ENCODE measurements at places on chromosomes 16 and 17.
A peak's percentile ranks its signal among the peaks of the same experiment; 100 is the strongest.

DNA sequence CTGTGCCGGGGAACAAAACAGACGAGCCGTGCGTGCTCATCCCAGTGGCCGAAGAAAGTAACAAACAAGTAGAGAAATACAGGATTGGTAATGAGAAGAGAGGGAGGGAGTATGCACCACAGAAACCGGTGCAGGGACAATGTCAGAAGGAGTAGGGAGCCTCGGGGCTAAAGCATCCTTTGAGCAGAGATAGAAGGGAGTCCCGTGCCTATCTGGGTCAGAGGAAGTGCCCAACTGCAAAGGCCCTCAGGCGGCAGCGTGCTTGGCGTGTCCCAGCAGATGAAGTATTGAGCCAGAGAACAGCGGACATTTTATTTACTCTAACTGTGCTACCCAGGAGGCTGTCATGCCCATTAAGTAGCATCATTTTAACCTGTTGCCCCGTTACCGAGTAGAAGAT is 114.9 kb upstream of the CACNG5 start:
- DNase-seq, result no peak

- no peak for DNase-seq
Observed at GRCh38 chr17:80834893-80835275, 156.8 kb upstream of the CHMP6 start.

- DNase-seq, result no peak
Observed at GRCh38 chr16:28602529-28602928, 5.7 kb upstream of the SULT1A2 start.

DNA sequence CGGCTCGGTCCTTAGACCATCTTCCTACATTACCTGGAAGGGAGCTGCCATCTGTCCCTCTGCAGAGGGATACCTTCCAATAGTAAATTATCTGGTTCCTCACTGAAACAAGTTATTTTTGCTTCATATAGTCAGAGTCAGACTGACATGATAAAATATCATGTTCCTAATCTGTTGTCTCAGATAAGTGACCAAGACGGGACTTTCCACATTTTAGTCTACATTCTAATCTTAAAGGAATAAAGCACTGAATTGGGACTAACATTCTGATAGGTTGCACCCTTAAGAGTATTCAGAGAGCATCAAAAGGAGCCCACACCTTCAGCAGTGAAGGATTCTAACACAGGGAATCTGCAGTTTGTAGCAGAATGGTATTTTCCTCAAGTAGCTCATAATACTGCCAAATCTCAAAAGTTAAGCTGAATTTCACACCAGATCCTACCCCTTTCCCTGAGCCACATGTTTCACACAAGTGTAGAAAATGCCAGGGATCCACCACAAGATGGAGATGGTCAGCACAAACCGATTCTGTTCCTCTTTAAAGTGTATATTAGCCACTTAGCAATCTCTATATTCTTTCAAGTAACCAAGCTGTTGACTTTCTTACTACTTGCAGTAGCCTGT is 13.4 kb downstream of the GINS2 start:
- DNase-seq, result no peak

DNA sequence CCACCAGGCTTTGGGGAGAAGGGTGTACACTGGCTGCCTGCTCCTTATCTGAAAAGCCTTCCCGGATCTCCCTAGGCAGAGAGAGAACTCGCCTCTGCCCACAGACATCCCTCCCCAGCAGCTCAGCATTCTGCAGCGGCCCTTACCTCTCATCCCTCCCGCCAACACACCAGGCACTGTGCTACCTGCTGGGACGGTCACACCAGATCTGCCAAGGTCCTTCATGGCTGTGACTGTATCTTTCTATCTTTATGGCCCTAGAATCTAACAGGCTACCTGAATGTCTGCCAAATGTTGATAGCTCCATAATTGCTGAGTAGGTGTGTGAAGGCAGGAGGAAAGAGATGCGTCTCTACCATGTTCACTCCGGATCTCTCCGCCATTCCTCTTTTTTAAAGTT is 7.9 kb downstream of the TSNAXIP1 start:
- no peak for DNase-seq

DNA sequence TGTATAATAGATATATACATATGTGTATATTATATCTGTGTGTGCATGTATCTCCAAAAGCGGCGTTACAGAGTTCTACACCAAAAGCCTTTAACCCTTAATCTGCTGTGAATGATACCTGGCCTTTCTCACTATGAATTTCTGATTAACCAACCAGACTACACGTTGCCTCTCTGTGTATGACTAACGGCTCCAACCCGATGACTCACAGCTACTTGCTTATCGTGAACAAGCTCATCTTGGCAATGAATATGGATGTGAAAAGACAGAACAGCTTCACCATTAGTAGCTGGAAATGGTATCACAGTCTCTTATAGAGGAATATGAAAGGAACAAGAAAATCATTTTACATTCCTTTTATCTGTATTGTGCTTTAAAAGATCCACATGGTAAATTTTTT is 23.8 kb upstream of the ARHGAP44 start:
- DNase-seq, result no peak

- no peak for DNase-seq
Observed at GRCh38 chr17:35227546-35227945, 15.3 kb upstream of the SLFN5 start.

- DNase-seq, result no peak
Observed at GRCh38 chr16:21145738-21146137, 4.9 kb downstream of the DNAH3 start.

DNA sequence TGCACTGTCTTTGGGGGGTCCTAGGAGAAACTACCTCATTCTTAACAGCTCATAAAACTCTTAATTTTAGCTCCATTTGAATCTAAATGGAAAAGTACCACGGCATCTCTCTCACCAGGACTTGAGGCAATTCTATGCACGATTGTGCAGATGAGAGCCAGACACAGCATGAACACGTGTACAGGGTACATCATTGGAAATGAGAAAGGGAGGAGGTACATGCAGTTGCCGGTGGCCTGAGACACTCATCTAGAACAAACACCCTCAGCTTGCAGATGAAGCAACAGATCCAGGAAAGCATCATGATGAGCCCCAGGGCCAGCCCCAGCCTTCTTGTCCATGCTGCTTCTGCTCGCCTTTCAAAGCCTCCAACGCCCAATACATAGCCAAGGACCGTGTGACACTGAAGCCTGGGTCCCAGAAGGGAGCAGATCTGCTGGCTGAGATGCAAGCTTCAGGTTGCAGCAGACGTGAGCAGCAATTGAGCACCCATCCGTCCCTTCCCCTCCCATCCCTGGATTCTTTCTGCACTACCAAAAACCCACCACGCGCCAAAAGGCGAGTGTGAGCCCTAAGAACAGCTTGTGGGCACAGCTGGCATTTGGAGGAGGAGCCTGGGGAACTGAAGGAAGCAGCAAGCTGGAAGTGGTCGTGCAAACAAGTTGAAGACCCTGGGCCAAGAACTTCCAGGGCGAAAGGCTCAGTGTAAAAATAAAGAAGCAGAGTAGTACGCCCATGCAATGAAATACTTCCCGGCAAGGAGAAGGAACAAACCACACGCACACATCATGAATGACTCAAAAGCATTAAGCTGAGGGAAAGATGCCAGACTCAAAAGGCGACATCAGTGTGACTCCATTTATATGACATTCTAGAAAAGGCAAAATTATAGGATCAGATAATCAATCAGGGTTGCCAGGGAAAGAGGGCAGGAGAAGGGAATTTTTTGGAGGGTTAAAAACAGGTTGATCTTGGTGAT is 7.3 kb upstream of the RCVRN start:
- no peak for DNase-seq

GRCh38 chr16:67177743-67178699 is 5.7 kb downstream of the MATCAP1 start:
- no peak for DNase-seq

- no peak for DNase-seq
Observed at GRCh38 chr17:883586-883962, 96.0 kb downstream of the NXN start.

DNA sequence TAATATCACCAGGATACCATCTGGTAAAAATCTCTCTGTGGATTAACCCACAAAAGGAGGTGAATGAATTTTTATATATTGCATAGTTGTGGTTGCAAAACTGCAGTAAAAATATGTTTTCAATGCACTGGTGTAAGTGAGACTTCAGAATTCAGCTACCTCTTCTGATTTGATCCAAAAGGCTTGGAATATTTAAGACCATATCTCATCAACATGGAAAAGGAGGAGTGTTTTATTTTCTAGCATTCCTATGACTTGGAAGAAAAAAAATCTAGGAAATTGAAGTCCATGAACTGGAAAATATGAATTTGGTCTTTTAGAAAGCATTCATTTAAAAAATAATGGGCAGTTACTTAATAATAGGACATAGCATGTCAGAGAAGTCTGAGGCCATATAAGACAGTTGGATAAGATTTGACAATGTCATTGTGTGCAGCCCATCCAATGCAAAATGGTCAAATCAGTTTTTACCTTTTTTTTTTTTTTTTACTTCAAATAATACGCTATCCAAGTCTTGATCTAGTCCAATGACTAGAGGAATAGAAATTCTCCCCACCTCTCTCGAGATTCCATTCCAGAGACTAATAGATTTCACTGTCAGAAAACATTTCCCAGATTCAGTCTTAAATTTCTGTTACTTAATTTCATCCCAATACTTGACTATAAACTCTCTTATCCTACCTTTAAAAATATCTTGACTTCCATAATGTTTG is 364.9 kb upstream of the PMFBP1 start:
- no peak for DNase-seq

DNA sequence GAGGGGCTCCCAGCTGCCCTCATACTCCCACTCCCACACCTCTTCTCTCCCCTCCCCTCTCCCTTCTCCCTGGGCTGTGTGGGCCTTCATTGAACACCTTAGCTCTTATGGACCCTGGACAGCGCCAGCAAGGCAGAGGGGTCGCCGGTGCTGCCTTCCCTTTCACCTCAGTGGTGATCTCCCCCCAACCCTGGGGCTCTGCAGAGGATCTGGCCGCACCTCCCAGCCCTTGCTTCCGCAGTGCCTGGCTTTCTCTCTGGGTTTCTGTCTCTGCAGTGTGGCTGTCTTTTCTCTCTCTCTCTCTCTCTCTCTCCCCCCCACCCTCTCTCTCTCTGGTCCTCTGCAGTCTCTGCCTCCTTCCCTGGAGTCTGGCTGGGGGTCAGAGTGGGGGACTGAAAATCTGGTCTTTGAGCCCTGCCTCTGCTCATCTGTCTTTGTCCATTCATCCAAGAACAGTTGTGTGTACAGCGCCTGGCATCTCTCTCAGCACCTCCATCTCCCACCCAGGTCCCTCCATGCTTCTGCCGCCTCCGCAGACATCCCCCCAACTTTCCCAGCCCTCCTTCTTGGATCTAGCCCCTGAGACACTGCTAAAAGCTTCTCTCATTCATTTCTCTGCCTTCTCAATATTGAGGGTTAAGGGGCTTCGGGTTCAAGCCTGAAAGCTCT is 1.1 kb downstream of the SEZ6L2 start:
- DNase-seq, result no peak

DNA sequence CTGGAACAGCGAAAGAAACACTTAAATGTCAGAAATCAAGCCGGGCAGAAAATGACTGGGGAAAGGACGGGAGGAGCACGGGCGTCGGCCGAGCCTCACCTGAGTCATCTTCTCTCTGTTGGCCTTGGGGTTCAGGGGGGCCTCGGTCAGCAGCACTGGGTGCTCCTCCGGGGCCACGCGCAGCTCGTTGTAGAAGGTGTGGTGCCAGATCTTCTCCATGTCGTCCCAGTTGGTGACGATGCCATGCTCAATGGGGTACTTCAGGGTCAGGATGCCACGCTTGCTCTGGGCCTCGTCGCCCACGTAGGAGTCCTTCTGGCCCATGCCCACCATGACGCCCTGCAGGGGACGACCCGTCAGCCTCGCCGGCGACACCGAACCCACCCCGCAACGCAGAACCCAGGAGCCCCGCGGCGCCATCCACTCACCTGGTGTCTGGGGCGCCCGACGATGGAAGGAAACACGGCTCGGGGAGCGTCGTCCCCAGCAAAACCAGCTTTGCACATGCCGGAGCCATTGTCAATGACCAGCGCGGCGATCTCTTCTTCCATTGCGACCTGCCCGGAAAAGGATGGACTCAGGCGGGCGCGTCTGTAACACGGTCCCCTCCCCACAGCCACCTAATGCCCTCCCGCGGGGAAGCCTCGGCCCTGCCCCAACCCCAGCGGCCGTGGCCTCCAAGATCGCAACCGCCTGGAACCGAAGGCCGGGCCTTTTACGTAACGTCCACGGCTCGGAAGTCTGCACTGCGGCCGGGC is 616 bp downstream of the ACTG1 start:
- no peak for DNase-seq

DNA sequence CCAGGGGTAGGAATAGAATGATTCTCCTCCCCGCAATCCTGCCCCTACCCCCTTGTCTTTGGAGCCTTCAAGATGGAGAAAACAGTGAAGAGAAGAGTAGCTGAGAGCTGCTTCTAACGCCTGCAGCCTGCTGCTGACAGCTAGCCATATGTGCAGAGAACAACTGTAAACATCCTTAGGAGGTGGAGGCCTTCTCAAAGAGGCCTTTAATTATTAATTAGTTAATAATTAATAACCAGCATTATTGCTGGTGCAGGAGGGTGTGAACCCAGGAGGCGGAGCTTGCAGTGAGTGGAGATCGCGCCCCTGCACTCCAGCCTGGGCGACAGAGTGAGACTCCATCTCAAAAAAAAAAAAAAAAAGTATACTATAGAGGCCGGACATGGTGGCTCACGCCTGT is 8.5 kb downstream of the BFAR start:
- no peak for DNase-seq

DNA sequence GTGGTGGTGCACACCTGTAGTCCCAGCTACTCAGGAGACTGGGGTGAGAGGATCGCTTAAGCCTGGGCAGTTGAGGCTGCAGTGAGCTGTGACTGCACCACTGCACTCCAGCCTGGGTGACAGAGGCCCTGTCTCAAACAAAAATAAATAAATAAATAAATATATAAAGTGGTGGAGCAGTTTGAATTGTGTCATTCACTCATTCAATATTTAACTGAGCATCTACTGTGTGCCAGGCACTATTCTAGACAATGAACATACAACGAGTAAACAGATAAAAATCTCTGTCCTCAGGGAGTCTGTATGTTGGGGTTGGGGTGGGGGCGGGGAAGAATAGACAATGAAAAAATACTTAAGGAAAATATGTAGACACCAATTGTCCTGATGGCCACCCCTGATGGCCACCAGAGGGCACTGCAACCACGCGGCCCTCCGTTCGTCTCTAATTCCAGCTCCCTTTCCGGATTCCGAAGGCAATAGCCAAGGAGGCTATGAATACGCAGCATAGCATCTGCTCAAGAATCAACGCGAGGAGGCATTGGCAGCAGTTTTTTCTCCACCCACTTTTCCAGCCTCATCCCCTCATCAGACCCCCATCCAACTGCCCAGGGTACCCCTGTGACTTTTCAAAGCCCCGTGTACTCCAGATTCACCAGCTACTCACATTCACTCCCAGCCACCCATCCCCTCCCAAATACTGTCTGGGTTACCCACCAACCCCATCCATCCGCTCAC is 21.4 kb downstream of the QPRT start:
- peak; percentile 80 for DNase-seq

DNA sequence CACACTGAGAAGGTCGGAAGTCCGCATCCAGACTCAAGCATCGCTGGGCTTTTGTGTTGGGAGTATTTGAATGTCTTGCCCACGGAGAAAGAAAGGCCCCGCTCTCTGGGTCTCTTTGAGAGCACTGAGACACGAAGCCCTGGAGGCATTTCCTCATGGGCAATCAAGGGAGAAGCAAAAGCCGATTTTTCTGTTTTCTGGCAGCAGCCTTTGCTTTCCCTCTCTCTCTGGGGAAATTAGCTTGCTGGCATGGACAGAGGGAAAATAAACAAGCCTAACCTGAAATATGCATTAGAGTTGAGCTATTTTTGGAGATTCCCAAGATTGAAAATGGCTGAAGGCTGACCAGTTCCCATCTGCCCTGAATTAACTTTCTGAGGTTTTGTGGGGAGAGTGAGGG is 238.7 kb downstream of the HAPSTR1 start:
- DNase-seq, result no peak

- no peak for DNase-seq
Observed at GRCh38 chr17:31134576-31134975, 39.8 kb downstream of the NF1 start.
